ENCODE measurements at places on chromosomes 2 and 18. TPM values are rescaled to one million over a fixed set of nuclear protein-coding genes. Genes with fewer than 3 reads are reported as not detected.

HJURP gene
- 22.6 TPM for total RNA-seq

UPP2 gene
- not detected for total RNA-seq

PSMA8 gene
- not detected for total RNA-seq

RAB17 gene
- not detected for total RNA-seq

MYOM1 gene
- total RNA-seq, result under 0.01 TPM

KIAA2012 gene
- total RNA-seq, result under 0.01 TPM

IL36G gene
- total RNA-seq, result not detected

FAM110C gene
- not detected for total RNA-seq

CELF4 gene
- not detected for total RNA-seq

MAB21L4 gene
- total RNA-seq, result not detected

FLACC1 gene
- total RNA-seq, result 0.56 TPM

FAM124B gene
- not detected for total RNA-seq

MLPH gene
- total RNA-seq, result 13.9 TPM
